ENCODE measurements at places on chromosomes 3 and 15.

DNA sequence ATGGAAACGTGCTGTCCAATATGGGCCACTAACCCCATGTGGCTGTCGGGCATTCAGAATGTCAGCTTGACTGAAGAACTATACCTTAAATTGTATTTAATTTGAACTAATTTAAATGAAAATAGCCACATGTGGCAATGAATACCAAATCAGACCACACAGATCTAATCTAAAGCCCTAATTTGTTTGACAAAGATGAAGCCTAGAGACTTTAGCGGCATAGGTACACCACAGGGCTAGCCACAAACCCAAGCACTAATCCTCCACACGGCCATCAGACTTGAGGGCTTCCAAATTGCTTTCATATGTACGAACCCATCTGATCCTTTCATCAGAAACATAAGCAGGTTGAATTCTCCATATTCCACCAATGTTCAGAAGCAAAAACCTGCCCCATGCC, 81.4 kb downstream of the SHQ1 start:
- no peak for DNase-seq

DNA sequence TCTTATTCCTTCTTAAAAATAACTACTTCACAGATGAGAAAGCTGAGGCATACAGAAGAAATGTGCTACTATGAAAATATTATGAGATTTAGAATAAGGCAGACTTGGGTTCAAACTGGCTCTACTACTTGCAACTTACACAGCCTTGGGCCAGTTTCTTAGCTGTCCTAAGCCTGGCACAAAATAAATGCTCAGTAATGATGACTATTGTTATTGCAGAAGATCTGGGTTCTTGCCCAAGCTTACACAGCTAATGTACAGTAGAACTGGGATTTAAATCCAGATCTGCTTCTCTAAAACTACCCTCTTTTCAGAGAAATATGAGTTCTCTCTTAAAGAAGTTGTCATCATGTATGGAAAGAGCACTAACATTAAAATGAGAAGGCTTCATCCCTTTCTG, 228.2 kb upstream of the TPRG1 start:
- no peak for DNase-seq

- no peak for DNase-seq
Observed at GRCh38 chr3:130468311-130468710, 48.7 kb upstream of the COL6A6 start.

- no peak for DNase-seq
Observed at GRCh38 chr15:74127954-74128784, 2.2 kb upstream of the ISLR2 start.

DNA sequence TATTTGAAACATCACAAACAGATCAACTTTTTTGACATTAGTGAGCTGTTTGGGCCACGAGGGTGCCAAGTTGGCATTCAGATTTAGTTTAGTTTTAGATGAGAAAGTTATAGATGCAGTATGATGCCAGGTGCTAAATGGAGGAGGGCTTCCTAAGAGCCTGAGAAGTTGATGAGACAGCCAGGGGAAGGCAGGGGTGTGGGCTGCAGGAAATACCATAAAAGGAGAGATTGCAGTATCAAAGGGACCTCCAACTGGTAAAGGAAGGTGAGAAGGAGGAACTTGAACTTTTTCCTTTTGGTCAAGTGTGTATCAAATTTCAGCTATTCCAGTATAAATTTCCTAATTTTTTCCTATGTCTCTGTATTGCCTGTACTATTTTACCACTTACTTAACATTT, 2.0 kb upstream of the TNIK start:
- DNase-seq, result no peak

- DNase-seq, result no peak
Observed at GRCh38 chr3:50806806-50807205, 132.1 kb downstream of the DOCK3 start.

GRCh38 chr15:91578511-91578910, 275.0 kb upstream of the SLCO3A1 start:
- no peak for DNase-seq

GRCh38 chr3:72401005-72401545, 447.2 kb downstream of the SHQ1 start:
- no peak for DNase-seq

- DNase-seq, result no peak
Observed at GRCh38 chr3:149435996-149436885, 38.3 kb upstream of the TM4SF4 start.

DNA sequence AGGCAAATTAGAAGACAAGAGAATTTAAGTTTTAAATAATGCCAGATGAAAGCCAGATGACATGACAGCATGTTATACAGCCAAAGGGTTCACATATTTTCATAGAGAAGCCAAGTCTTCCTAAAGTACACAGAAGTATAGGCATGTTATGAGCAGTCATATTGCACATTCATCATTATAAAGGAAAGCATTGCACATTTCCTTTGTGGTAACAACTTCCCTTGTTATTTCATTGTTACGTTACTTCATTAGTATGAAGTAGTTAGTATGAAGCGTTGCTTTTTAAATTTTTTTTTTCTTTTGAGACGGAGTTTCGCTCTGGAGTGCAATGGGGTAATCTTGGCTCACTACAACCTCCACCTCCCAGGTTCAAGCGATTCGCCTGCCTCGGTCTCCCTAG, 4.6 kb upstream of the ABCC5 start:
- DNase-seq, result no peak

- no peak for DNase-seq
Observed at GRCh38 chr3:15997274-15997943, 177.1 kb upstream of the GALNT15 start.
